Ureter (tissue), 1 donor: ENCODE measurements at places on chromosomes 11 and 22. TPM values are rescaled to one million over a fixed set of nuclear protein-coding genes. Genes with fewer than 3 reads are reported as not detected.

DNA sequence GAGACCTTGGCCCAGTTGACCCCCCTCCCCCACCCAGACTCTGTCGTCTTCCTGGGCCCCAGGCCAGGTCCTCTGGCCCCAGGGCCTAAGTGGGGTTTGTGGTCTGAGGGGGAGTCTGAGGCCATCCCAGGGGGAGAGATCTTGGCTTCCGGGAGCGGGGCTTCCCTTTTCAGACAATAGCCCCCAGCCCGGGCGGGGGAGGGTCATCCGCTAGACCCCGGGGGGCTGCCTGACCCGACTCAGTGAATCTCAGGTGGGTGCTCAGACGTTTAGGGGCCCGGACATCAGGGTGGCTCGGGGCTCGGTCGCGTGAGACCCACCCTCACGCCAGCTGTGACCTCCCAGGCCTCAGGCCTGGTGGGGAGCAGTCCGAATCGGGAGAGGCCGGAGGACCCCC lies 609 bp downstream of the MAPK11 start:
- DNase-seq = no peak

RAB3IL1 gene
- 14.9 TPM for total RNA-seq

DNA sequence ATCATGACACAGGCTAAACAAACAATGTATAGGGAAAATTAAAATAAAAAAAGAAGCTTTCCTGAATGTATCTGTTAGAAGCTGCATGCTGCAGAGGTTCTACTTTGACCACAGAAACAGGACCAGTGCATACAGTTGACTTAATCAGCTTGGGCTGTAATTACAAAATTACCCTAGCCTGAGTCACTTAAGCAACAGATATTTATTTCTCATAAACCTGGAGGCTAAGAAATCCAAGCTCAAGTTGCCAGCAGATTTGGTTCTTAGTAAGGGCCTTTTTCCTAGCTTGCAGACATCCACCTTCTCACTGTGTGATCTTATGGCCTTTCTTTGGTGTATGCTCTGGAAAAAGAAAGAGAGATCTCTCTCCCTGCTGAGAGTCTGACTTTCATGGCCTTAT lies 946.5 kb upstream of the RAG2 start:
- DNase-seq = no peak

DNA sequence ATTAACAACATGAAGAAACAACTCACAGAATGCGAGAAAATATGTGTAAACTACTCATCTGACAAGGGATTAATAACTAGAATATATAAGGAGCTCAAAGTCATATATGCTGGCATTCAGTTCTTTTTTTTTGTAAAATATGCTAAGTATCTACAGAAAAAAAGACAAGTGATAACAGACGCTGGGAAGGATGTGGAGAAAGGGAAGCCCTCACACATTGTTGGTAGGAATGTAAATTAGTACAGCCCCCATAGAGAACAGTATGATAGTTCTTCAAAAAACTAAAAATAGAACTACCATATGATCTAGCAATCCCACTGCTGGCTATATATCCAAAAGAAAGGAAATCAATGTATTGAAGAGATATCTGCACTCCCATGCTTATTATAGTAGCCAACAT lies 13.8 kb downstream of the GAB2 start:
- DNase-seq = no peak

DNA sequence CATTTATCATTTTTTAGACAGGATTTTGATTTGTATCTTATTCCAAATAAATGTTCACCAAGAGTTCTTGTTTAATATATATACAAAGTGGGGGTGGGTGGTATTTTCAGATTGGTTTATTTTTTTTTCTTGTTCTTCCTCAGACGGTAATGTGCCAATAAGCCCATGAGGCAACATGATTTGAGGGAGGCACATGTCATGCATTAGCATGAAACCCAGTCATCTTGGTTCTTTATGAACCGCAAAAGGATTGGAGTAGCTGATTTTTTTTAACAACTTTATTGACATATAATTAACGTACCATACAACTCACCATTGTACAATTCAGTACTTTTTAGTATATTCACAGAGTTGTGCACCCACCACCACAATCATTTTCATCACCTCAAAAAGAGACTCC lies 2.7 kb downstream of the BCL2L13 start:
- DNase-seq = no peak

SLC29A2 gene
- total RNA-seq = 13.0 TPM

DNA sequence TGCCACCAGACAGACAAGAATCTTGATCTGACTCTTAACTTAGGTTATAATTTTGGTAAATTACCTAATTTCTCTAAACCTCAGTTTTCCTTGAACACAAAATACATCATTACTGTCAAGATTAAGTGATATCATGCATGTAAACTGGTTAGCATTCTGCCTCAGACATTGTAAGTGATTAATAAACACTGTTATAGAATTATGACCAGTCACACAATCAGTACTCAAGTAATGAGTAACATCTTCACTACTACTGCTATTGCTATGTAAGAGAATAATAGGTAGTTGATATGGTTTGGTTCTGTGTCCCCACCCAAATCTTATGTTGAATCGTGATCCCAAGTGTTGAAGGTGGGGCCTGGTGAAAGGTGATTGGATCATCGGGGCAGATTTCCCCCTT lies 218.9 kb downstream of the SBF2 start:
- no peak for DNase-seq

SDHD gene
- 113 TPM for total RNA-seq

GRCh38 chr11:34665077-34665835 lies 44.4 kb downstream of the EHF start:
- no peak for DNase-seq

SMC1B gene
- total RNA-seq = 0.21 TPM

DNA sequence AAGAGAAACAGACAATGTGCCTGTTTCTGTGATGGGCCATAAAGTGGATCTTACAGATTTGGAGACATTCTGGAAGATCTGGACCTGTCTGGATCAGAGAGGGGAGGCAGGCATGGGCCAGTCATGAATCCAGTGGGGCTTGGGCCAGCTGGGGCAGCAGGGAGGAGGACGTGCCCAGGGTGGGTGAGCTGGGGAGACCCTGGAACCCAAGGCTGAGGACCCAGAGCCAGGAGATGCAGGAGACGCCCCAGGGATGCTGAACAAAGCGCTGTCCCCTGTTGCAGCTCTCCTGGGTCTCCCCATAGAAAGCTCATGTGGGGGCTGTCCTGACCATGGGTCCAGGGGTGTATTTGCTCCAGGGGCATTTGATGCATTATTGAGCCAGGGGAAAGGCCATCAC lies 1.5 kb upstream of the APOBEC3A start:
- DNase-seq = no peak

- DNase-seq = no peak
These were observed 61.2 kb downstream of the CECR2 start for GRCh38 chr22:17430412-17430811.

DNA sequence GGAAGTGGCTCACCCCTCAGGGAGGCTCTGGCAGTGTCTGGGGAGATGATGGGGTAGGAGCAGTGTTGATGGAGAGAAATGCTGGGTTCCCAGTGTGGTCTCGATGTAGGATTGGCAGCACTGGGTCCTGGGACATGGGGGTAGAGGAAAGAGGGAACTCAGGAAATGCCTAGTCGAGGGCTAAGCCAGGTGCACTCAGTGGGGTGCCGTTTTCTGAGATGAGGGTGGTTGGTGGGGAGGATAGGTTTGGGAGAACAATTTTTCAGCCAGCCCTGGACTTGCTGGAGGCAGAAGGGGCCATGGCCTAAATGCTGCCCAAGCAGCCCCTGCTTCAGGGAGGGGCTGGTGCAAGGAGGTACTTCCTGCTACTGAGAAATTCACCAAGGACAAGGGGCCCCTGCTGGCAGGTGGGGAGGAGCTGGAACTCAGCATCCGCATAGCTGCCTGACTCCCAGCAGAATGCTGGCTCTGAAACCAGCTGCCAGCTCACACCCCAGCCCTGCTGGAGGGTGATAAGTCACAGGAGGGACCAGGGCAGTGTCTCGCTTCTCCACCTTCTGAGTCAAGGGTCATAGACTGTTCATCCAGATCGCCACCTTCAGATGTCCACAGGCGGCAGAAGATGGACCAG lies 6.0 kb downstream of the CCDC157 start:
- no peak for DNase-seq

DNA sequence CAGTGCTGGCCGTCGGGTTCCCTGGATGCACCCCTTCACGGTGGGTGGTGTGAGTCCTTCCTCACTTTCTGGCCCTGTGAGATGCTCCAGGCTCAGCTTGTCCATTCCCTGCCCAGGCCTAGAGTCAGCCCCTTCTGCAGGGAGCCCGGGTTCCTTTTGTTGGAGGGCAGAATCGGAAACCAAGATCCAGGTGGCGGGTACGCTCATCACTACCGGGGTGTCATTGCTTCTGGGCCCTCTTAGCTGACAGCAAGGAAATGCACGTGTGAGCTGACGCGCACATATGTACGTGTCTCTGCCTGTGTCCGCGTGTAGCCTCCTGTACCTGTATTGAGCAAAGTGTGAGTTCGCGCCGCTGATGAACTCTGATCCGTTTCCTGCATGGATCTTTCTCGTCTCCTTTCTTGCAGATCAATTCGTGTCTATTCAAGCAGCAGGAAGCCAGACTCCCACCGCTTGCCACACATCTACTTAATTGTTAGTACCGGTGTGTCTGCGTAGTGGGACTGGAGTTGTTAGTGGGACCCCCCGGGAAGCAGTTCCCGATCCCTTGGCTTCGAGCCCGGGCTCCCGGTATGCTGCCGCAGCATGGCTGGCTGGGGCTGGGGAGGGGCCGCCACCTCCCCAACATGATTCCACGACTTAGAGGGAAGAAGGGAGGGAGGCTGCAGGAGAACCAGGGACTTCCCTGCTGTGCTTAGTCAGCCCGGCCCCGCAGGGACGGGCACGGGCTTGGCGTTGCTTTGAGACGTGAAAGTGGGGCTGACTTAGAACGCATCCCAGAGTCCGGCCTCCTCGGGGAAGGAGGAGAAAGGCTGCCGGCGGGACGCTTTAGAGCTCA lies 35.9 kb upstream of the GRAMD4 start:
- peak; percentile 52 for DNase-seq

GRCh38 chr11:125053167-125053566 lies 9.9 kb upstream of the SLC37A2 start:
- no peak for DNase-seq

GAB4 gene
- 0.23 TPM for total RNA-seq

DNA sequence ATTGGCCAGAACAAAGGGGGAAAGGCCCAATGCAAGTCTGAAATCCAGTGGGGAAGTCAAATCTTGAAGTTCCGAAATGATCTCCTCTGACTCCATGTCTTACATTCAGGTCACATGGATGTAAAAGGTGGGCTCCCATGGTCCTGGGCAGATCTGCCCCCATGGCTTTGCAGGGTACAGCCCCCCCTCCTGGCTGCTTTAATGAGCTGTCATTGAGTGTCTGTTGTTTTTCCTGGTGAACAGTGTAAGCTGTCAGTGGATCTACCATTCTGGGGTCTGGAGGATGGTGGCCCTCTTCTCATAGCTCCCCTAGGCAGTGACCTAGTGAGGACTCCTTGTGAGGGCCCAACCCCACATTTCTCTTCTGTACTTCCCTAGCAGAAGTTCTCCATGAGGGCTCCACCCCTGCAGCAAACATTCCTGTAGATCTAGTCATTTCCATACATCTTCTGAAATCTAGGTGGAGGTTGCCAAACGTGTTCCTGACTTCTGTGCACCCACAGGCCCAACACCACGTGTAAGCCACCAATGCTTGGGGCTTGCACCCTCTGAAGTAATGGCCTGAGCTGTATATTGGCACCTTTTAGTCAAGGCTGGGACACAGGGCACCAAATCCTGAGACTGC lies 9.3 kb downstream of the CARD18 start:
- no peak for DNase-seq

OR2D2 gene
- total RNA-seq = 1.0 TPM

FAT3 gene
- 16.1 TPM for total RNA-seq

GRCh38 chr11:130738611-130739010 lies 177.7 kb downstream of the SNX19 start:
- no peak for DNase-seq

GRCh38 chr22:45551310-45552016 lies 48.8 kb downstream of the FBLN1 start:
- DNase-seq = no peak

DNA sequence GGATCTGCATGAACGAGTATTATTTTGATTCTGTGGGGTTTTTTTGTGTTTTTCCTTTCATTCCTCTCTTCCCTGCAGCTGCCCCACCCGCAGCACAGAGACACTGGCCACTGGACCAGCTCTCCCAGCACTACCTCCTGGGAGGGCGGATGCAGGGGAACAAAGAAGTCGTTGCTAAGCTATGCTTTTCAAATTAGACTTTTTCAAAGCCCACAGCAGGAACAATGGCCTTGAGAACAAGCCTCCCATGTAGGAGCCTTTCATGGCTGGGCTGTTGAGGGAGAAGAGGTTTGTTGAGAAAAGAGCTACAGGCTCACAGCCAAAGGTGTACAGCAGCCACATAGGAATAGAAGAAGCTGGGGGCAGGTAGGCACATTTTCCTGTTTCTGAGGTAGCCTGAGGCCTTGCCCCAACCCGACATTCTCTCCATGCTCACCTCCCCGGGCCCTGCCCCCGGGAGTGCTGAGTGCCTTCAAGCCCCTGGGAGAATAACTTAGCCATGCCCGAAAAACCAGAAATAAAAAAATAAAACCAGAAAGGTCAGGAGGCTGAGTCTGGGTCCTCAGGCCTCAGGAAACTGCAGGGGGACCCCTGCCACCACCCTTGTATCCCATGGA lies 20.5 kb upstream of the SYT12 start:
- DNase-seq = no peak

C11orf97 gene
- not detected for total RNA-seq

HIKESHI gene
- total RNA-seq = 28.7 TPM

ZBTB16 gene
- 166 TPM for total RNA-seq

DNA sequence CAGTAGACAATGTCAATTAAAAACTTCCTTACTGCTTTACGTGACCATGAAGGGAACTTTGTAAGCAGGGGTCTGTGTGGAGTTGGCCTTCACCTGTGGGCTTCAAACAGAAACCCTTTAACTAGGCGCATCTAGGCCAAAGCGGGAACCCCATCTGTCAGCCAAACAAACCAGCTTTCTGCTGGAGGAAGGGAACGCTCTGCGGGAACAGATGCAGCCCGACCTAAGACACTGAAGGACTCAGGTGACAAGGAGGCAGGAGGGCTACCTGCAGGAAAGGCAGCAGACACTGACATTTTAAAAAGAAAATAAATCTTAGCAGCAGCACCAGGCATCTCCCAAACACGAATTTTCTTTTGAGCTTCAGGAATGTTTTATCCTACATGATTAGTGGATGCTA lies 78.4 kb downstream of the CADM1 start:
- DNase-seq = no peak

UPK3A gene
- 233 TPM for total RNA-seq
